ENCODE measurements at places on chromosomes 1 and 21.

GRCh38 chr1:84398175-84399155 lies at the start of gene DNASE2B:
Gene DNASE2B (plus strand): TSS chr1:84398484. CDS start chr1:84398565, 81 bp downstream.
- no peak for DNase-seq

DNA sequence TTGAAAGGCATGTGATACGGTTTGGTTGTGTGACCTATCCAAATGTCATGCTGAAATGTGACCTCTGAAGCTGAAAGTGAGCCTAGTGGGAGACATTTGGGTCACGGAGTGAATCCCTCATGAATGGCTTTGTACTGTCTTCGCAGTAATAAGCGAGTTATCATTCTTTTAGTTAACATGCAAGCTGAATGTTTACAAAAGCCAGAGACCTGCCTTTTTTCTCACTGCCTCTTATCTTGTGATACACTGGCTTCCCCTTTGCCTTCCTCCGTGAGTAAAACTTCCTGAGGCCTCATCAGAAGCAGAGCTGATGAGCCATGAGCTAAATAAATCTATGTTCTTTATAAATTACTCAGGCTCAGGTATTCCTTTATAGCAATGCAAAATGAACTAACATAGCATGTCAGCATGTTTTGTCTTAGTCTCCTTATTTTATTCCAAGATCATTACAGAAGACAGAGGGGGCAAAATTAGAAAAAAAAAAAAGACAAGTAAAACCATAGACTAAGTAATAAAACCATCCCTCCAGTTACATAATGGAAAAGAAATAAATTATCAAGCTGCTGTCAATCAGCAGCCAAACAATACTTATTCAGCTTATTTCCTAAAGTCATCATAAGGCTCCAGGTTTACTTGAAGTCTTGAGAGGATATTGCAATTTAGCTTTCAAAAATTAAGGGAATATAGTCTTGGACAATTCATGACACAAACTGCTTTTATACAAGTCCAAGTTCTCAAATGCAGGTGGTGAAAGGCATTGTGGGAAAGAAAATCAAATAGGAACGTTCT lies 12.1 kb downstream of the RGS18 start:
- no peak for DNase-seq

DNA sequence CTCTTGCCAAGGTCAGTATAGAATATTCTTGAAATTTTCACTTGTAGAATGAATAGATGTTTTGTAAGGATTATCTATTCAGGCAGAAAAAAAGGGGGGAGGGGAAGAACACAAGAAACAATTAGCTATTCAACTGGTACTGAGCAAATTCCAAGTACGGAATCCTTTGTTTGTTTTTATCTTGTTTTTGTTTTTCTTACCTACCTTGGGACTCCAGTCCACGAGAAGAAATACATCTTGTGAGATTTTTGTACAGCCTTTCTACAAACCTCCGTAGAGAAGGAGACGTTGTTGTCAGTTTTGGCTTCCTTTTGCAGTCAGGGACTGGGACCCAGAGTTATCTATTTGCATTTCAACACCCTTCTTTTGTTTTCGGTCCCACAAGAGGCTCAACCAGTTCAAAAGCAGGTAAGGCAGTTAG lies 36.0 kb downstream of the ZNF281 start:
- DNase-seq, result no peak

- no peak for DNase-seq
Observed at GRCh38 chr1:168689726-168690602, 39.0 kb downstream of the DPT start.

- no peak for DNase-seq
Observed at GRCh38 chr1:27567971-27568299, 36.0 kb downstream of the AHDC1 start.

- DNase-seq, result no peak
Observed at GRCh38 chr21:16841975-16842695, 670.7 kb upstream of the CXADR start.

- DNase-seq, result no peak
Observed at GRCh38 chr1:172993640-172994039, 57.1 kb downstream of the TNFSF18 start.

DNA sequence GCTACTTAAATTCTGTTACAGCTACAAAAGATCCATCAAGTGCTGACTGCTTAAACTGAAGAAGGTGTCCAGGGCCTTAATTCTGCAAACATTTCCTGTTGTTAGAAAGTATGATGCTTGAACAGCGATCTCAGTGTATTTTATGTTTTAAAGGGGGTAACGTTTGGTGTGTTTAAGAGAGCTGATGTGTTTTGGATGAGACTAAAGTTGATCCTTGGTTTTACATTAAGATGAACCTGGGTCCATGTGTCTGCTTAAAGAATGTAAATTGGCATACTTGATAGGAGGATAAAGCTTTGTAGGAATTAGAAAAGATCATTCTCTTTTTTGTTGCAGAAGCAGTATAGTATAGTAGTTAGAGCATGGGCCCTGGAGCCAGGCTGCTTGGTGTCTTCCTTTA lies 3.6 kb downstream of the IER5 start:
- DNase-seq, result no peak

All from NCI-H2227 treated with DMSO at 0.1 percent for 48 hours (cell line).